ENCODE measurements at places on chromosomes 2 and 18. TPM values are rescaled to one million over a fixed set of nuclear protein-coding genes. Genes with fewer than 3 reads are reported as not detected.

ELMOD3 gene
- 10.3 TPM for total RNA-seq

SH2D6 gene
- total RNA-seq = not detected

ALLC gene
- total RNA-seq = not detected

TTC32 gene
- total RNA-seq = 1.7 TPM

VWA3B gene
- not detected for total RNA-seq

SERPINB3 gene
- not detected for total RNA-seq

ARHGAP15 gene
- not detected for total RNA-seq

DSG1 gene
- total RNA-seq = not detected

NLRC4 gene
- not detected for total RNA-seq

KLF11 gene
- total RNA-seq = 10.7 TPM

IL37 gene
- total RNA-seq = not detected

ERICH2 gene
- not detected for total RNA-seq

NEU4 gene
- not detected for total RNA-seq

TMEM247 gene
- total RNA-seq = not detected

PROKR1 gene
- not detected for total RNA-seq

LOXHD1 gene
- not detected for total RNA-seq

FAM237A gene
- total RNA-seq = not detected

ATF2 gene
- 24.5 TPM for total RNA-seq

CNDP1 gene
- not detected for total RNA-seq

NAT8 gene
- total RNA-seq = not detected

ACMSD gene
- not detected for total RNA-seq

ARHGEF33 gene
- 0.07 TPM for total RNA-seq

GDF7 gene
- 0.10 TPM for total RNA-seq

UGT1A8 gene
- not detected for total RNA-seq

MFSD2B gene
- total RNA-seq = 0.20 TPM

MC2R gene
- not detected for total RNA-seq

HTR2B gene
- 0.64 TPM for total RNA-seq

RAB17 gene
- total RNA-seq = 0.49 TPM

TCF23 gene
- not detected for total RNA-seq

CNTNAP5 gene
- not detected for total RNA-seq

IL36B gene
- not detected for total RNA-seq

CABYR gene
- 6.4 TPM for total RNA-seq

LYG2 gene
- total RNA-seq = not detected

CYS1 gene
- total RNA-seq = not detected
